ENCODE measurements at places on chromosomes 12 and 14.

- DNase-seq = no peak
These were observed 145.3 kb downstream of the SLC5A8 start for GRCh38 chr12:101064721-101065120.

DNA sequence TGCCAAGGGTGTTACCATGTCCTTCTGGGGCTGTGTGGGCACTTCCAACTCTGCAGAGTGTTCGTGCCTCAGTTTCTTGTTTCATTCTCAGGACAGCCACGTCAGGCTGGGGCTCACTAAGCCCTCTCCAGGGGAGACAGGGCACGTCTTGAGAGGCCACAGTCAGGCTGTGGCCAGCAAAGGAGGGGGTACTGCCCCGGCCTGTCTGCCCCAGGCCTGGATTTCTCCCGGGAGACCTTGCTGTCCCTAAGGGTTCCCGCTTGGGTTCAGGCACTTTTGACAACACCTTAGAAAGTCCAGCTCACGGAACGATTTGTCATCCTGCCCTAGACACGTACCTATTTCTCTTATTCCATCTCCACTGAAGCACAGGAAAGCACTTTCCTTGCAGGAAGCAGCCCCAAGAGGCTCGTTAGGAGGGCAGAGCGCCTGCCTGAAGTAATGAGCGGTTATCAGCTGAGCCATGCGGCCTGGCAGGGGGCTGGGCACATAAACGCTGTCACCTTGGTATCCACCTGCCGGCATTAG is 290.4 kb upstream of the RTL1 start:
- no peak for DNase-seq

DNA sequence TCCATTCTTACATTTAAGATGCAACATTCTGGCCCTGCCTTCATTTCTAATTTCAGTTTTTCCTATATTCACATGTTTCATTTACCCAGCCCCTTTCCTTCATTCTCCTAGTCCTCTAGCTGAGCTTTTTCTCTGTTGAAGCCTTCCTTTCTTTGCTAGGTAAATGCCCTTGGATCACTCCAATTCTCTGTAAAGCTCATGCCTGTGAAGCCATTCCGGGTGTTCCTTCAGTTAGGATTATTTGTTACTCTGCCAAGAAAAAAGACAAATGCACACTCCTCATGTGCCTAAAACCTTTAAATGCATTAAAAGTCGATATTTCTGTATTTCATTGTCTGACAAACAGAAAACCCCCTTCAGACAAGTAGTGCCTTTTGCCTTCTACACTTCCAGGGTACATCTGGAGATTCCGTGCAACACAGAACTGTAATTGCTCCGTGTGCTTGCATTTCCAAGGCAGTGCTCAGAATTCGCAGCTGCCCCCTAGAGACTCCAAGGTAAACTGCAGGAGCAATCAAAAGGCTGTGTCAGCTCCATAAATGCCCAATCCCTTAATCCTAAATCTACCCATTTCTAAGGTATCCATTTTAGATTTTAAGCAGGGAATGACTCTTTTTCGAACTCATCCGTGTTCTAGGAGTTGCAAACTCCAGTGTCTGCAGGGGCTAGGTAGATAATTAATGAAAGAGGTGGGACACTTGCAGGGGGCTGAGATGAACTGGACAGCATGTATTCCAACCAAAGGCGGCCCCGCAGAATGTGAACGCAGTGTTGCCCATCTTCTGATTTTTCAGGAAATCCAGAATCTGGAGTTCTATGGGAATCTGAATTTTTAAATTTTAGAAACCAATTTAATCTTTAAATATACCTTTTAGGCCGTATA is 320.2 kb downstream of the GRIN2B start:
- no peak for DNase-seq

- DNase-seq = no peak
These were observed 41.5 kb upstream of the CCDC60 start for GRCh38 chr12:119292893-119293630.

DNA sequence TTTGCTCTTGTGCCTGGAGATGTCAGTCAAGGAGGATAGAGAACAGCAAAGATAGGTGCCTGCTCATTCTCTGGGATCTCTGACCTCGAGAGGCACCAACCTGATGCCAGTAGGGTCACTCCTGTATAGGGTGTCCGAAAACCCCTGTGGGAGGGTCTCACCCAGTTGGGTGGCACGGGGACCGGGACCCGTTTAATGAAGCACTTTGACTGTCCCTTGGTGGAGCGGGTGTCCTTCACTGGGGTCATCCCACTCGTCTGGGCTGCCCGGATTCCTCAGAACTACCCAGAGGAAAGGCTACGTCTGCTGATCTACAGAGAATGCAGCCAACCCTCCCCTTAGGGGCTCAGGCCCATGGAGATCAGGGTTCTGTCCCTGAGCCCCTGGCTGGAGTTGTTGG is 157.6 kb downstream of the CAPZA3 start:
- DNase-seq = no peak

- no peak for DNase-seq
These were observed 2.5 kb upstream of the INF2 start for GRCh38 chr14:104686624-104687517.

All from stimulated activated CD4-positive, alpha-beta T cell treated with anti-CD3 and anti-CD28 coated beads, Interleukin-4, amount 100 ng/mL, for 4 hours (primary cell).